ENCODE measurements at places on chromosomes 7 and 10.

GRCh38 chr10:5659702-5660528 is 6.5 kb downstream of the ASB13 start:
- no peak for DNase-seq

DNA sequence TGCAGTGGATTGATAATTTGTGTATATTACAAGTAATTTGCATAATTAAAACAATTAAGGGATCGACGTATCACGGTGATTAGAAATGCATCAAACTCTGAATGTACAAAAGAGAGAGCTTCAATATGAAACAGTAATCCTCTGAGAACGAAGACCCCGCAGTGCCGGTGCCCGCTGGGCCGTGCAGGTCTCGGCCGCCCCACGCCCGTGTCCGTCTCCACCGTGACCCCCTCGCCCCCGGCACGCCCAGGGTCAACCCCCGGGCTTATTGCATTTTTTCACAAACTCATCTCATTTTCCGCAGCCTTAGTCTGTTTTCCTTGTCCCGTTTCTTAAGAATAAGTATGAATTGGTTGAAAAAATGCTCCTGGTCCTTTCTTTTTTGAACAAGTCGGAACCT is 218.6 kb downstream of the TCERG1L start:
- no peak for DNase-seq

DNA sequence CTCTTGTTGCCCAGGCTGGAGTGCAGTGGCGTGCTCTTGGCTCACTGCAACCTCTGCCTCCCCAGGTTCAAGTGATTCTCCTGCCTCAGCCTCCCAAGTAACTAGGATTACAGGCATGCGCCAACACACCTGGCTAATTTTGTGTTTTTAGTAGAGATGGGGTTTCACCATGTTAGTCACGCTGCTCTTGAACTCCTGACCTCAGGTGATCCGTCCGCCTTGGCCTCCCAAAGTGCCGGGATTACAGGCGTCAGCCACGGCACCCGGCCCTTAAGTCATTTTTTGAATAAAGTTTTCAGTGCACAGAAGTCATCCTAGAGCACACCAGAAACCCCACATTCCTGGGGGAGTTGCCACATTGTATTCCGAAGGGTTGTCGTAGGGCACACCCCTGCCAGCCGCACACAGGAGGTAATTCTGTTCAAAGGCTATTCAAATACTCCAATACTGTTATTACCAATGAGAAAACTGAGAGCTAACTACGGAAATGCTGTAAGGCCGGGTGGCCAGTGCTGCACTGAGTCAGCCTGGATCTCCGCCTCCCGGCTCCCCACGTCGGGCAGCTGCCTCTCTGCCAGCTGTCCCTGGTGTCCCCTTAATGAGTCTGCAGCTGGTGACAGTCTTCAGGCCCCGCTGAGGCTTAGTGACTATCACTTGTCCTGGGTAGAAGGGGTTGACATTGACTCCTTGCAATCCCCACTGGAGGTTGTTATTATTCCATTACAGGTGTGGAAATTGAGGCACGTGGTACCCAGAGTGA is 8.6 kb upstream of the RFC2 start:
- DNase-seq = no peak

- DNase-seq = no peak
Measured at GRCh38 chr10:3241967-3242650, 69.5 kb upstream of the PITRM1 start.

- DNase-seq = no peak
Measured at GRCh38 chr7:34501156-34501555, 156.9 kb upstream of the NPSR1 start.

DNA sequence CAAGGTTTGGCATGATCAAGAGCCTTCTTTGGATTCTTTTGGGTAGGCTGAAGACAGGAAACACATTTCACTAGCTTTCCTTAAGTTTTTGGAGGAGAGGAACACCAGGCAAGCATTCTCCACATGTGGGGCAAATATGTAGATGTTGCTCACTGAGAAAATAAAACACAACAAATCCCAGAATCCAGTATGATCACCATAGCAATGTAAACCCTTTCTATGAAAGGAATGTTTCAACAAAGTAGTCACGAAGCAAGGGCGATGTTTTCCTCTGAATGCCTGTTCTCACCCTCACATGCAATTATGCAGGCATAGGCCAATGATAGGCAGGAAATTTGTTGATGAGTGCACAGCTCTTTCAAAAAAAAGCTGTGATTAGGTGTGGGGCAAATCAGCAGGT is 20.5 kb upstream of the CEP41 start:
- DNase-seq = no peak

GRCh38 chr10:28545967-28546644 is 13.2 kb downstream of the WAC start:
- DNase-seq = no peak

Measured in left renal pelvis (tissue), 4 donors.